ENCODE measurements at places on chromosomes 7 and 10.

- peaks cover 62% of the 10 kb centered on the region for H3K27me3 ChIP-seq
- DNase-seq = peak; percentile 39
- peaks cover 25% of the 10 kb centered on the region for H3K4me1 ChIP-seq
- no peaks in the 10 kb centered on the region for H3K36me3 ChIP-seq
Measured at GRCh38 chr7:15684871-15685270, 1.6 kb downstream of the MEOX2 start.

GRCh38 chr7:68321076-68321639, 1277.1 kb upstream of the AUTS2 start:
- H3K27me3 ChIP-seq = no peaks in the 10 kb centered on the region
- no peaks in the 10 kb centered on the region for H3K36me3 ChIP-seq
- no peak overlapping the region for H3K4me3 ChIP-seq
- H3K27ac ChIP-seq = no peak overlapping the region

- peak; percentile 63 for DNase-seq
- peak overlapping the region; percentile 67 for H3K4me3 ChIP-seq
- H3K36me3 ChIP-seq = no peaks in the 10 kb centered on the region
- H3K4me1 ChIP-seq = peaks cover 87% of the 10 kb centered on the region
Measured at GRCh38 chr10:69572159-69573055, 815 bp downstream of the NEUROG3 start.

GRCh38 chr10:48234787-48235186, 39.7 kb downstream of the FRMPD2 start:
- H3K36me3 ChIP-seq = no peaks in the 10 kb centered on the region
- H3K4me3 ChIP-seq = no peak overlapping the region
- no peak overlapping the region for H3K27ac ChIP-seq
- DNase-seq = no peak

- H3K4me1 ChIP-seq = no peaks in the 10 kb centered on the region
- H3K27me3 ChIP-seq = no peaks in the 10 kb centered on the region
Measured at GRCh38 chr7:17029150-17029549, 147.4 kb upstream of the AGR3 start.

DNA sequence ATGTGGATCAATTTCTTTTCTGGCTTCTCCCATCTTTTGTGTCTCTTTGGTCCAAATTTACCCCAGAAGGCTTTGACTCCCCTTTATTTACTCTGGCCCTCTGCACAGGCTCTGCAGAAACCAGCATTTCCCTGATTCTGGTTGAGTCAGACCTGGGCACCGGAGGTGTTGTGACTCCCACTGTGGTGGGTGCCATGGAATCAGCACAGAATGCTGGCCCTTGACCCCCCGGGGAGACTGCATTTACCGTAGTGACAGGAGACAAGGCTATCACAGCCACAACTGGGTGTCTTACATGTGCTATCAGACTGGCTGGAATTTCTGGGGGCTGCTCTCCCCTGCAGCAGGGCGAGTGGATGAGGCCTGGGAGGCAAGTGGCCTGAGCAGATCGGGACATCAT, 37.6 kb downstream of the PLXDC2 start:
- H3K4me3 ChIP-seq = no peak overlapping the region
- H3K36me3 ChIP-seq = no peaks in the 10 kb centered on the region
- no peaks in the 10 kb centered on the region for H3K27me3 ChIP-seq
- H3K27ac ChIP-seq = no peak overlapping the region
- peaks cover 6% of the 10 kb centered on the region for H3K4me1 ChIP-seq

DNA sequence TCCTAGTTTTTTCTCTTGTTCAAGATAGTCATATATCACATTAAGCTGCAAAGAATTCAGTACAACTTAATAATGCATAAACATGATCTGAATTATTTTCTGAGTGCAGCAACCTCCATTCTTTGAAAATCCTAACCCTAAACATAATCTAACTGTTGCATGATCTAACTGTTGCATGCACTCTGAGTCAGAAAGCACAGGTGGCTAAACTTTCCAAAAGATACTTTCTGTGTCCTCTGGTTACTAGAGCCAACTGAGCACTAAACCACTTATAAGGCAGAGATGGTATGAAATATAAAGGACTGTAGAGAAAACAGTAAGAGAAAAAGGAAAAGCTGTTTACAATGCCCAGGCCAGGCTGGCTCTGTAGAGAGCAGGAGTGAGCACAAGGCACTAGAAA, 23.0 kb upstream of the FAM133B start:
- H3K27ac ChIP-seq = no peak overlapping the region
- DNase-seq = no peak
- peaks cover under 1% of the 10 kb centered on the region for H3K4me1 ChIP-seq
- no peaks in the 10 kb centered on the region for H3K36me3 ChIP-seq
- no peak overlapping the region for H3K4me3 ChIP-seq
